Esophagus muscularis mucosa (tissue), 4 donors: ENCODE measurements at places on chromosomes 2 and 18. TPM values are rescaled to one million over a fixed set of nuclear protein-coding genes. Genes with fewer than 3 reads are reported as not detected.

GRCh38 chr18:74063023-74063422 lies 84.6 kb downstream of the FBXO15 start:
- DNase-seq: no peak

DNA sequence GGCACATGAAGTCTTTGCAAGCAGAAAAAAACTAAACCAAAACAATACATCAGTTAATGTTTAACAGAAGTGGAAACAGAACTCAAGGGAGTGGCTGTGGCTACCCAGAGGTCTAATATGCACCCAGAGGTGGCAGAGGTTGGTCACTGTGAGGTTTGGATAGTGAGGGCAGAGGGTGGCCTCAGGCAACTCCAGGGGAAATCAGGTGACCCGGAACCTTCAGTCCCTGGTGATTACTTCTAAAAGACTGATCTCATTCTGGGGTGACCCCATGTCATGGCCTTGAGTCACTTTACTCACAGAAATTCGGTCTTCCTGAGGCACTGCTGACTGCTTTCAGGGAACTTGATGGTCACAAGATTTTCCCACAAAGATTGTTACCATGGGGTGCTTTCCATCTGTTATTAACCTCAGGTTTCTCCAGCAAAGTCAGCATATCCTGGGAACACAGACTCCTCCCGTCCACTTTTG lies 99.4 kb downstream of the TMEM17 start:
- no peak for DNase-seq

DNA sequence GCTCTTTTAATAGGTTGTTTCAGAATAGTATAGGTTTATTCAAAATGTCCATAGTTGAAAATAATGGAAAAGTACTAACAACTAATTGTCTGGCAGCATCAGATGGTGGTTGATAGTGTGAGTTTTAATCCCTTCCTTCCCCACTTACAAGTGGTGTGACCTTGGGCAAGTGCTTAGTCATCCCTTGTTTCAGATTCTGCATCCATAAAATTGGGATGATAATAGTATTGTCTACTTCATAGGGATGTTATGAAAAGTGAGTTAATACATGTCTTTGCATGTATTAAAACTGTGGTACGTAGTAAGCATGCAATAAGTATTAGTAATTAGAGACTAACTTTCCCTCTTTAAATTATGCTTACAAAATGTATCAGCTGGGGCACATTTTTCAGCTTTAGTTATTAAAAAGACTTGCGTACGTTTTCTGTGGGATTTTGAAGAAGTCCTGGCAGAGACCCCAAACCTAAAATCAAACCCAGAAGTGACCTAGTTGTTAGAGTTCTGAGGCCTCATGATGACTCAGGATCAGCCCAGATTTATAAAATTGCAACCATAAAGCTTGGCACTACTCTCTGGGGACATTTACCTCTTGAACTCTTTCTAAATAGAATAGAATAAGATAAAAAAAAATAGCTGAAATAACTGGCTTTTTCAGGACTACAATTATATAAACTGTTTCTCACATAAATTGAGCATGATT lies 8.6 kb downstream of the ITGA4 start:
- no peak for DNase-seq

DNA sequence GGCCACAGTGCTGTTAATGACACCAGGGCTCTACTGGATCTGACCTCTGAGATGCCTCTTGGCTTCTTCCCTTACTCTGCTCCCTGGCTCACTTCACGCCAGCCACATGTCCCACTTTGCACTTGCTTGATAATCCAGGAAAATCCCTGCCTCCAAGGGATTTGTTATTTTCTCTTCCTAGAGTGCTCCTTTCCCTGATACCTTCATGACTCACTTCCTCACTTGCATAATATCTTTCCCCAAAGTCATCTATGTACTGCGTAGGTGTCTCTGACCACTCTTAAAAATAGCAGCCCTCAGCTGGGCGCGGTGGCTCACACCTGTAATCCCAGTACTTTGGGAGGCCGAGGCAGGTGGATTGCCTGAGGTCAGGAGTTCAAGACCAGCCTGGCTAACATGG lies 572.3 kb downstream of the PLCL1 start:
- no peak for DNase-seq

TBR1 gene
- total RNA-seq: not detected

DNA sequence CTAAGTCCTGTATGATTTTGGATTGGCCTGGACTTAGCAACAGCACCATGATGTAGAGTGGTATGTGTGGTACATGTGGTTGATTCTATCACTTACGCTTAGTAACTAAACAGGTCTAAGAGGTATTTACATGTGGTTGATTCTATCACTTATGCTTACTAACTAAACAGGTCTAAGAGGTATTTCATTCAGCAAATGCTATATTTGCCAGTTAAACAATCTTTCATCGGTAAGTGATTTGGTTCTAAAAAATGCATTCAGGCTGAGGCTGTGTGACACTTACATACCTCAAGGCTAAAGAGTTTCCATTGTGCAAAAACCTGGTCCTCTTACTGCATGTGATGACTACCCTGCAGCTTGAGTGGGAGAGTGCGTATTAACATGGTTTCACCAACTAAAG lies 13.1 kb downstream of the EIF4E2 start:
- DNase-seq: no peak

- DNase-seq: no peak
These were observed 38.9 kb downstream of the METAP1D start for GRCh38 chr2:172038604-172039003.

EFEMP1 gene
- 113 TPM for total RNA-seq

- DNase-seq: no peak
These were observed 3.8 kb downstream of the MAT2A start for GRCh38 chr2:85542777-85543176.

DNA sequence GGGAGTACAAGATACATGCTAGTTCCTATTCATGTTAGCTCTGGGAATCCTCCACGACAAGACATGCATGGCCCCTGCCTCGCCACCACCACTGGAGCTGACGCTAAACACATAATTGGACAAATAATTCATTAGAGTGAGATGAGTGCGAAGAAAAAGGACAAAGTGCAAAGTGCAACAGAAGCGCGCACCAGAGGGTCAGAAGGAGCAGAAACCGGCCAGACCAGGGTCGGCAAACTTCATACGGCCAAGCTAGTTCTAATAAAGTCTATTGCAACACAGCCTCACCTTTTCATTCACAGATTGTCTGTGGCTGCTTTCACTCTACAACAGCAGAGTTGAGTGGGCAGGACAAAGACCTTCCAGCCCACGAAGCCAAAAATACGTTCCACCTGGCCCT lies 266.1 kb upstream of the KLHL29 start:
- no peak for DNase-seq

TNFAIP6 gene
- 7.5 TPM for total RNA-seq

VSNL1 gene
- 4.6 TPM for total RNA-seq

- DNase-seq: no peak
These were observed 59.9 kb downstream of the SUMO1 start for GRCh38 chr2:202178346-202178958.

DNA sequence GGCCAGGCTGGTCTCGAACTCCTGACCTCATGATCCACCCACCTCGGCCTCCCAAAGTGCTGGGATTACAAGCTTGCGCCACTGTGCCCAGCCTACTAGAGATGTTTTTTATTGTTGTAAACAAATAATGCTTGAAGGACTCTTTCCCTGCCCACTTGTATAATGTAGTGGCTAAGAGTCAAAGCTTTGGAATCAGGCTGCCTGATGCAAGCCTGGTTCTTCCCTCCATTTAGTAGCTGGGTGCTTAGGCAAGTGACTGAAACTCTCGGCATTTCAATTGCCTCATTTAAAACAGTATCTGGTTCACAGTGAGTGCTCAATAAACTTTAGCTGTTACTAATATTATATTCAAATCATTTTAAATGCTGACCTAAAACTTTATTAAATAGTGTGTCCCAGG lies 264.0 kb upstream of the FBXO11 start:
- no peak for DNase-seq

- DNase-seq: no peak
These were observed 109.8 kb downstream of the NOL10 start for GRCh38 chr2:10579876-10580514.

FOSL2 gene
- 232 TPM for total RNA-seq

DNA sequence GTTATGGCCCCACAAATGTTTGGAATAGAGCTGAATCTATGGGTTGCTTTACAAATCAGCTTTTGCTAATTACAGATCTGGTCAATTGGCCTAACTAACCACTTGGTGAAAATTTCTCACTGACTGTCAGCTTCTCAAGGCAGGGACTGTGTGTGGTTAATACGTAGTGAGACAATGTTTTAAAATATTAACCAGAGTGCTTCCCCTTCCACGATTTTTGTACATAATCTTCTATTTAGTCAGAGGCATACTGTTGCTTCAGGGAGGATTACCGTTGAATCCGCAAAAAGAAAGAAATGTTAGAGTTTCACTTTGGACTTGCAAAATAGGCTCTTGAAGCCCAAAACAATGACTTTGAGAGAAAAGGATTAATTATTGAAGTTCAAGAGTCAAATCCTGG lies 14.9 kb upstream of the KCNS3 start:
- no peak for DNase-seq

DNA sequence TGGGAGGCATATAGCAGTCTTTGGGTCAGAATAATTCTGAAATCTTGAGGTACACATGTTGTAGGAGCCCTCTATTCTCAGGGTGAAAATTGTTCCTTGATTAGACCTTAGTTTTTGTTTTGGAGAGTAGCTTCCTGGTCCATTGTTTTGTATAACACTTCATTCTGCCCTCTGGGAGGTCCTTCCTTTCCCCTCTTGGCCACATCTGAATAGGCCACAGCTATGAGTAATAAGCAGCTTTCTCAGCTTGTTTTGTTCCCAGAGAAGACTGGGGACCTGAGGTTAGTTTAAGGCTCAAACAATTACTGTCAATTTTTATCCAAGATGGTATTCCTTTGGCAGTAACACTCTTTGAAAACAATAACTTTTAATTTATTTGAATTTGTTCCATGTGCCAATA lies 72.6 kb upstream of the NOL4 start:
- no peak for DNase-seq

NCKAP5 gene
- total RNA-seq: 1.2 TPM

VWC2L gene
- 0.11 TPM for total RNA-seq

GRCh38 chr2:9800975-9801726 lies 42.1 kb upstream of the TAF1B start:
- no peak for DNase-seq

DNA sequence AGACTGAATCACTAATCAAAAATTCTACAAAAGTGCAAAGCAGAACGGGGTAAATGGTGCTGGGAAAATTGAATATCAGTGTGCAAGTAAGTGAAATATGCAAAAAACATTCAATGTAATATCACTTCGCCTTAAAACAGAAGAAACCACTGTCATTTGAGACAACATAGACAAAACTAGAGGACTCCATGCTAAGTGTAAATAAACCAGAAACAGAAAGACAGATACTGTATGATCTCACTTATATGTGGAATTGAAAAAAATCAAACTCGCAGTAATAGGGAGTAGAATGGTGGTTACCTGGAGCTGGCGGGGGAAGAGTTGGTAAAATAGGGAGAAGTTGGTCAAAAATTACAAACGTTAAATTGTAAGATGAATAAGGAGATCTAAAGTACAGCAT lies 1420.0 kb upstream of the CDH2 start:
- no peak for DNase-seq

CRYBA2 gene
- not detected for total RNA-seq

DNA sequence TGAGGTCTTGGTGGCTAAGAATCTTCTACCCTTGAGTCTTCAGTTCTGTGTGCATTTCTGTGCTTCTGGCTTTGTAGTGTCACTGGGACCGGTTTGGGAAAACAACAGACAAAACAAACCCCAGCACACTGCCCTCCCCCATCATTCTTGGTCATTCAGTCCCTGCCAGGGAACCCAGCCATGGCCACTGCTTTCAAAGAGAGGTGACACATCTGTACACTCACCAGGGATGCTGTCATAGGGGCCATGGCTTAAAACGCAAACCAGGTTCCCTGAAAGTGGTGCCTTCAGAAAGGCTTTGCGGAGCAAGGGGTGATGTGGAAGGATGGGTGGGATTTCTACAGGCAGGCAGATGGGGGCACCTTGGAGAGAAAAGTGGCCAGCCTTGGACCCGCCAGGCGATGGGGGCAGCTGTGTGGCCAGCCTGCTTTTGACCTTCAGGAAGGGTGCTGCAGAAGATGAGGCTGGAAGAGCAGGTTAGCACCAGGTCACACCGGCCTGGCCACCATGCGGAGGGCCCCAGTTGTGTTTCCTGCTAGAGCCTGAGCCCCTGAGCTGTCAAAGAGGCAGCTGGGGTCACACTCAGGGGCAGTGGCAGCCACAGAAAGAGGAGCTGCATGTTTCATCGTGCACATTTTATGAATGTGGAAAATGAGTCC lies 101.3 kb downstream of the INHBB start:
- DNase-seq: no peak

HES6 gene
- total RNA-seq: 12.0 TPM

- DNase-seq: no peak
These were observed 55.1 kb downstream of the MAP3K20 start for GRCh38 chr2:173130496-173131465.
